ENCODE measurements at places on chromosomes 2 and 18.

- no peak for DNase-seq
Observed at GRCh38 chr2:201904538-201905420, 98.4 kb downstream of the CDK15 start.

- no peak for DNase-seq
Observed at GRCh38 chr2:69514406-69514805, 77.2 kb upstream of the NFU1 start.

GRCh38 chr2:54639609-54640008, 83.9 kb upstream of the EML6 start:
- no peak for DNase-seq

GRCh38 chr2:22536133-22536532, 848.8 kb upstream of the KLHL29 start:
- no peak for DNase-seq

- DNase-seq: no peak
Observed at GRCh38 chr18:48792141-48792540, 158.6 kb downstream of the SMAD7 start.

GRCh38 chr18:7457262-7457661, 109.9 kb upstream of the PTPRM start:
- DNase-seq: no peak

DNA sequence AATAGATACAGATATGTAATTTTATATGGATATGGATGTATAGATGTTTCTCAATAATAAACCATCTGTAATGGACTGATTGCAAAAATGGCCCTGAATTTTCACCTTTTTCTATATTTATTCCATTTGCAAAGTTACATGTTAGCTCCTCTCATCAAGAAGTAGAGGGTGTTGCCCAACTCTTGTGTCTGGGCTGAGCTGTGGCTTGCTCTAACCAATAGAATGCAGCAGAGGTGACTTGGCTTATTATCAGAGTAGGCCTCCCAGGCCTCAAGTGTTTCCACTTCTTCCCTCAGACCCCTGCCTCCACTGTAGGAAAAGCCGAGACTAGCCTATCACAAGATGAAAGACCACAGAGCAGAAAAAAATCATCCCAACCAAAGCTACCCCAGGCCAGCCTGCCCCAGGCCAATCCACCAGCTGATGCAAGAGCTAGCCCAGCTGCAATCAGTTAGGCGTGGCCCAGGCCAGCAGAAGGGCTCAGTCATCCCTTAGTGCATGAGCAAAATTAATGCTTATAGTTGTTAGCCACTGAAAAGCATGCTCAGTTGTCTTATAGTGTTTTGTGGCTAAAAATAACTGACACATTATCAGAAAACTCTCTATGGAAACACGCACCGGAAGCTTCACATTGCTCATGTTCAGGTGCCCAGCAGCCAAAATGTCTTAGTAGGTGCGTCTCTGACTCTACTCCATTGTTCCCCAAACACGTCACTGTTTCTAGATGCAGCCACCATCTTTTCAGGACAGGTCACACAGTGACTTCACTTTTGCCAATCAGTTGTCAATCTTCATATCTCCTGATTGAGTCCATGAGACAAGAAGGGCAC, 464.0 kb downstream of the FBXO15 start:
- no peak for DNase-seq

GRCh38 chr2:69796174-69796573, 33.3 kb upstream of the GMCL1 start:
- DNase-seq: no peak

DNA sequence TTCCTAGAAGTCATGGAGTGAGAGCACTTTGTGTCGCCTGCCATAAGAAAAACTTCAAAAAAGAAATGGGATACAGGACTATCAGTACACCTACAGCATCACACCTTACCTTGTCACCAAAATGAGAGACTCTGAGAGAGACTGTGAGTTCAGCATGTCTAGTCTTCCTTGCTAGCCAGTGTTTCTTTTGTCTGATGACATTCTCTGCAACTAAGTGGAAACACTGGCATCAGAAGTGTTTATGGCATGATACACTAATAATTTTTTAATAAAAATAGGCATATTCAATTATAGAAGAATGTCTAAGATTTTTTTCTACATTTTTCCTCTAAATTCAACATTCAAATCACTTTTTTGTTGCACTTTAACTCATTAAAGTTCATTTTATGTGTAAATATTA, 9.0 kb downstream of the RBM43 start:
- DNase-seq: no peak

GRCh38 chr2:215437614-215438013, 1.7 kb upstream of the FN1 start:
- no peak for DNase-seq

- peak; percentile 29 for DNase-seq
Observed at GRCh38 chr2:1750933-1751766, 6.8 kb upstream of the PXDN start.

DNA sequence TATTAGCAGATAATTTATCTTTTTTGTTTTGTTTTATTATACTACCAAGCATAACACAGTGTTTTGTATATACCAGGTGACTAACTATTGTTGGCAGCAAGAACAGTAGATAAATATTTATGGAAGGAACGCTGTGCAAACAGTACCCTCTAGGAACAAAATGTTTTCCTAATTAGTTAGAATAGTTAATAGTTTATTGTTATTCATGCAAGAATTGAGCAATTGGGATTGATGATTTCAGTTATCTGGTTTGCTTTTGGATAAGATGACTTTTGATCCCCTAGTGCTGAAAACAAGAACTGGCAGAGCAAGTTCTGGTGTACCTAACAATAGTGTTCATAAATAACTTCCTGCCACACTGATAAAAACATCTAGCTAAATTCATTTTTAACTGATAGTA, 323.3 kb downstream of the TGIF1 start:
- DNase-seq: no peak

- no peak for DNase-seq
Observed at GRCh38 chr2:3200420-3200939, 177.1 kb downstream of the EIPR1 start.

DNA sequence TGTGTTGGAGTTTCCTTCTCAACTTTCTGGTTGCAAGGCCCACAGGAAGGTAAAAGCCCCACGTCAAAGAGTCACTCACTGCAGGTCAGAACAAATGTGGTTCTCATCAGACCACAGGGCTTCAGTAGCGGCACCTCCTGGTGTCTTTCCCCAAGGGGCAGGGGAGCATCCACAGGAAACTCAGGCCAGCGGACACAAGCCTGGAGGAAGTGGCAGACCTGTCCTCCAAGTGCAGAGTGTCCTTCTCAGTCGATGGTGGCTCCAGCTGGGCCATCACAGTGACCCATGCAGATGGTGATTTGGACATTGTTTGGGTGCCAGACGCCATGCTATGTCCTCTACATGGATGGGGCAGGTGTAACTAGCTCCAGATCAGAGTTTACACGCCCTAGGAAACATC, 84.9 kb downstream of the ACKR3 start:
- DNase-seq: no peak

Measured in activated T-cell treated with anti-CD3 and anti-CD28 coated beads for 1 hour (primary cell).